Activated CD4-positive, alpha-beta T cell treated with anti-CD3 and anti-CD28 coated beads for 4 hours (primary cell): ENCODE measurements at places on chromosomes 12 and 14.

- DNase-seq, result no peak
Observed at GRCh38 chr14:66041582-66041981, 444.6 kb upstream of the CCDC196 start.

GRCh38 chr12:68617160-68617926 lies 6.6 kb downstream of the RAP1B start:
- DNase-seq, result no peak

GRCh38 chr14:30673071-30673470 lies 51.0 kb downstream of the SCFD1 start:
- DNase-seq, result no peak

DNA sequence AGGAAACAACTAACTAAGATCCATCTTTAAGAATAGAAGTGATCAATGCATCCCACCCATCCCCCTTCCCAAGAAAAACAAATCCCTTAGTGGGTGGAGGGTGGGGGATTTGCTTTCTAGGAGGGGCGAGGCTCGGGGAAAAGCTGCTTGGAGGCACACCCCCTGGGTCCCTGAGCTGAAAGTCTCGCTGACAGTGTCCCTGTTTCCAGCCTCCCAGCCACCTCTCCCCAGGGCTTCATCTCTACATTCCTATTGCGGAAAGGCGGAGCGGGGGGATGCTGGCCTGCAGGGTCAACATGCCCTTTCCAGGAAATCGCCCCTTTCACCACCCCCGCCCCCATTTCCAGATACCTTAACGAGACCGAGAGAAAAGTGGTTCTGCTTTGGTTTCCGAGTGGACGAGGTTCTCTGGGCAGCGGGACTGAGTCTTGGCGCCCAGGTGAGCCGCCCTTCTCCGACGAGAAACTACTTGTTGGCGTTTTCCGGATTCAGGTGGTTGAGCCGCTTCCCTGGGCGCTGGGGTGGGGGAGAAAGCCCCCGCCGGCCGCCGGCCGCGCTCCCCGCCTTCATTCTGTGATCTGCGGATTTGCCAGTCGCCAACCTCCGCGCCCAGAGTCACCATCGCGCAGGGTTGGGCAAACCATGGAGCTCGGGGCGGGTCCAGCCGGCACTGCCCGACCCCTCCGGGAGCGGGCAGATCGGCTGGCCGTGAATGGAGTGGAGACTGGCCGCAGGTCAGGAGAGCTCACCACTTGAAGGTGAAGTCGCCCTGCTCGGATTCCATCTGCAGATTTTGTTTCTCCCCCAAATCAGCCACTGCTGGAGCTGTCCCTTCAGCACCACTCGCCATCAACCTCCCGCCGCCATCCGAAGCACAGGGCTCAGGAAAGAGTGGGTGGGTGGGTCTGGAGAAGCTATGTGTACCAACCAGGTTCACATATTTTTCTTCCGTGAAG lies 505 bp downstream of the KCNC2 start:
- no peak for DNase-seq

GRCh38 chr12:13114251-13115052 lies 11.0 kb upstream of the GSG1 start:
- DNase-seq, result no peak

- DNase-seq, result no peak
Observed at GRCh38 chr12:27619308-27619707, 76.9 kb upstream of the REP15 start.

- DNase-seq, result no peak
Observed at GRCh38 chr12:14678547-14679150, 17.8 kb downstream of the GUCY2C start.

DNA sequence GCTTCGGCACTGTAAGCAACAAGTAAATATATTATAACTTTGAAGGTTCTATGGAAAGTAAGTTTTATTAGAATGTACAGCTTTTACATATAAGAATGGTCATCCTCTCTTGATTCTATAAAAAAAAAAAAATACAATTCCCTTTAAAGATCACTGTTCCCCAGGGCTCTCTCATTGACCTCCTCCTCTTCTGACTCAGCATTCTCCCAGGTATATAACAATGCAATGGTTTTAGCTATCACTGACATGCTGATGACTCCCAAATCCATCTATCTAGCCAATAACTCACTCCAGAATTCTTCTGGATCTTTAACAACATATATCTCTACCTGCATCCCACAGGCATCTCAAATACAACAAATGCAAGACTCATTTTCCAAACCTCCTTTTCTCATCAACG lies 62.7 kb downstream of the EEA1 start:
- DNase-seq, result no peak

DNA sequence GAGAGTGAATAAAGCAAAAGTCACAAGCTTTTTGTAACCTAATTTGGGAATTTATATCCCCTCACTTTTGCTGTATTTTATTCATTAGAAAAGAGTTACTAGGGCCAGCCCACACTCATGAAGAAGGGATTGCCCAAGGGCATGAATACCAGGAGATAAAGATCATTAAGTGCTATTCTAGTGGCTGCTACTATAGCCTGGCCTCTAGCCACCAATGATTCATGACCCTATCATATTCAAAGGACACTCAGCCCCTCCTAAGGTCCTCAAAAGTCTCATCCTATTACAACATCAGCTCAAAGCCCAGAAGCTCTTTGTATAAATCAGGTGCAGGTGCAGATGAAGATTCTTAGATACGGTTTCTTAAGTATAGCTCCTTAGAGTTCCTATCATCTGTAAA lies 518.1 kb downstream of the TRHDE start:
- no peak for DNase-seq

- DNase-seq, result no peak
Observed at GRCh38 chr12:27534060-27534764, 10.2 kb downstream of the PPFIBP1 start.

GRCh38 chr14:20501346-20501745 lies 4.0 kb upstream of the RNASE10 start:
- no peak for DNase-seq

DNA sequence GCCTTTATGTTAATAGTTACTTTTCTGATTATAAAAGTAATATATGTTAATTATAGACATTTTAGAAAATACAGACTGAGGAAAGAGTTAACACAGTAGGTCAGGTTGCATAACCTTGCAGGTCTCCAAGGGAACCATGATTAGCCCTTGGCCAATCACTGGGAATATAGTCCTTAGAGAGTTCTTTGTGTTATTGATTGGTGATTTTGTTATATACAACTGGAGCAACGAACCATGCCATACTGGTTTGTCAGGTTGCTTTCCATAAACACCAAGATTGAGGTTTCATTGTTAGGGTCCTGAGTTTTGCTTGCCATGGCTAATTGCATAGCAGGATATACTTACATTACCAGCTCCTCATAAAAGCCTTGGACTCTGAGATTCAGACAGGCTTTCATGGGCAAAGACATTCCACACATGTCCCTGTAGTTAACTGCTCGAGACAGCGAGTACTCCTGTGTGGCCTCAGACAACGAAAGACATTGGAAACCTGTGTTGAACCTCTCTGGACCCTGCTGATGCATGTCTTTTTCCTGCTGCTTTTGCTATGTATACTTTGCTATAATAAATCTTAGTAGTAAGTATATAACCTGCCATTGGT lies 33.7 kb downstream of the MAPK1IP1L start:
- no peak for DNase-seq

DNA sequence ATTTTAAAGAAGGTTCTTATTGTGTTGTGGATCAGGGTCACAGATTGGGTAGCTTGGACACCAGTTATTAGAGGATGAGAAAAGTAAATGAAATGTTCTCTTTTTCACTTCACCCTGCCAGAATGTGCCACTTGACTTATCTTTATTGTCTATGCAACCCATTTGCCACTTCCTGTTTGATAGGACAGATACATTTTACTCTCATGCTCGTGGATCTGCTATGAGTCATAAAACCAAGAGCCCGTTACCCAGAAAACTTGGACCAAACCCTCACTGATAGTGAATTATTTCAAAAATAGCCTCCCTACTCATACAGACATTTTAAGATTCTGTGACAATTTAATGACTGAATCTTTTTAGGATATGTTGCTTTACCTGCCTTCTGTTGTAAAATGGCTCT lies 1.8 kb downstream of the ISCA2 start:
- DNase-seq, result no peak

GRCh38 chr12:18343708-18344107 lies 82.4 kb downstream of the PIK3C2G start:
- DNase-seq, result no peak

DNA sequence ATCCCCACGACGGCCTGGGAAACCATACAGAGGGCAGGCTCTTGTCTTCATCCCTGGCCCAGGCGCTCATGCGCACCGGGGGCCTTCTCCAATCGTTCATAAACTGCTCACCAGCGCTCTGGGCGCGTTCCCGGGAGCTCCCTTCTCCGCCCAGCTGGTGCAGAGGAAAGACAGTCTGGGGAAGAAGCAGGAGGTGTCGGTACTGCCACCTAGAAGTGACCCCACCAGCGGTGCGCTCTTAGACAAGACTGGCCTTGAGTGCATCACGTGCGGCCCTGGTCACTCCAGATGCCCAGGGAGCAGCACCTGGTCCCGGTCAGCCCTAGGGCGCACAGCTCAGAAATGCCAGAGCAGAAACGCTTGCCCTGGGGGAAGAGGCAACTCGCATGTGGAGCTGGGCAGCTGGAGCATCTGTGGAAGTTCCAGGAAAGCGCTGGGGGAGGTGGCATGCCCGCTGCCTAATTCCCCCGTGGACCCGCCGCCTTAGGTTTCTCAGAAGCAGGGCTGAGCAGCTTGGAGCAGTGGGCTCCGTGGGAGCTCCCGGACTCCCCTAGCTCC lies 2.5 kb downstream of the GSC start:
- no peak for DNase-seq

- no peak for DNase-seq
Observed at GRCh38 chr14:74859757-74860552, 16.0 kb downstream of the PROX2 start.

DNA sequence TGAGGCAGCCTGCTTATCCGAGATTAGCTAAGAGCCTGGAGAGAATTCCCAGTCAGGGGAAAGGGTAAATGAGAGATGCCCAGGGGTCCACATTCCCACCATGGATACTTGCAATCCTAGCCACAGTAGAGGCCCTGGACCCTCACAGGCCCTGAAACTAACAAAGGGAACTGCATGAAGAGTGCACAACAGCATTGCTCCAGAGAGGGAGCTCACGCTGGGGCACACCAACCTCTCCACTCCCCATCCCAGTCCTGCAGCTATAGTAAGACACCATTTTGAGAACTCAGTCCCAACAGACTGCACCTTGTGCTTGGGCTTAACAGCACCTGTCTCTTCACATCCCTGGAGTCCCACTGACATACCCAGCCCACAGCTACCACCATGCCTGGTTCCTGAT lies 30.5 kb downstream of the CEP83 start:
- DNase-seq, result no peak

DNA sequence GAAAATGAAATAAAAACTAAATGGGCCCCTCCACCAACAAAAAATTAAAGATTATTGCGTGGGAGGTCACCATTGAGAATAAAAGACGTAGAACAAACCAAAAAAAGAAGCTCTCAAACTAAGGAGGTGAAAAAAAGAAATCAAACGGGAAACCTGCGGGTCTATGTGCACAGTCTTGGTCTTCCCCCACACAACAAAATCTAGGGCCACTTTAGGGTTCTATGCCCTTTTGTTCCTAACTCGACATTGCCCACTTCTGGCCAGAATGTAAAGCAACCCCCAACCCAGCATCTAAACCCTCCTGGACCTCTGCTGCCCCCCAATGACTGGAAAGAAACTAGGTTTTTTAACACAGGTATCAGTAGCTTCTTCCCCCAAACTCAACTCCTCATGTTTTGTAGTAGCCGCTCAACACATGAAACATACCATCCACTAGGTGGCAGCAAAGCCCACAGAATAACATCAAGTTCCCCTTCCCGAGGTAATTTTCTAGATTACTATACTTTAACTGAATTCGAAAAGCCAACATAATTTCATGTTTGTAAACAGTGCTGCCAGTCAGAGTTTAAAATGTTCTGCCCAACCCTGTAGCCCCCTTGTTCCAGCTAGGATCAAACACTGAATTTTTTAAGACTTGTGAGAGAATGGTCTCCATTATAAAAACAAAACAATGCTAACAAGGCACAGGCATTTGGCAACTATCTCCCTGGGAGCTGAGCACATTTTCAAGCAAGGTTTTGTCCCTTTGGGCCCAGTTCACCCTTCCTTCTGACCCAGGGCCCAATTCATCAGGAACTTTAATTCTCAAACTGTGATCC lies 18.7 kb downstream of the DAD1 start:
- peak; percentile 88 for DNase-seq

GRCh38 chr14:52329678-52330369 lies 15.7 kb downstream of the PTGER2 start:
- no peak for DNase-seq
